MCF 10A (cell line): ENCODE measurements at places on chromosomes 6 and 20. TPM values are rescaled to one million over a fixed set of nuclear protein-coding genes. Genes with fewer than 3 reads are reported as not detected.

GRCh38 chr6:70216767-70217166 is 86.1 kb downstream of the COL9A1 start:
- no peaks in the 10 kb centered on the region for H3K36me3 ChIP-seq
- H3K27me3 ChIP-seq, result peaks cover 100% of the 10 kb centered on the region
- H3K4me1 ChIP-seq, result no peaks in the 10 kb centered on the region
- DNase-seq, result no peak
- H3K27ac ChIP-seq, result no peak overlapping the region

- no peak overlapping the region for H3K4me3 ChIP-seq
- H3K27me3 ChIP-seq, result no peaks in the 10 kb centered on the region
- no peaks in the 10 kb centered on the region for H3K36me3 ChIP-seq
- no peak overlapping the region for H3K27ac ChIP-seq
- H3K4me1 ChIP-seq, result no peaks in the 10 kb centered on the region
- no peak for DNase-seq
These were observed 14.0 kb upstream of the GMPR start for GRCh38 chr6:16224409-16224808.

- peaks cover 7% of the 10 kb centered on the region for H3K4me1 ChIP-seq
- DNase-seq, result no peak
- H3K27ac ChIP-seq, result no peak overlapping the region
- H3K36me3 ChIP-seq, result no peaks in the 10 kb centered on the region
These were observed 46.1 kb downstream of the FAM50B start for GRCh38 chr6:3895312-3895653.

- H3K27me3 ChIP-seq, result peaks cover 37% of the 10 kb centered on the region
- no peak for DNase-seq
- H3K4me1 ChIP-seq, result no peaks in the 10 kb centered on the region
- no peak overlapping the region for H3K4me3 ChIP-seq
- H3K27ac ChIP-seq, result no peak overlapping the region
These were observed 4.0 kb upstream of the BPI start for GRCh38 chr20:38299963-38300362.

DNA sequence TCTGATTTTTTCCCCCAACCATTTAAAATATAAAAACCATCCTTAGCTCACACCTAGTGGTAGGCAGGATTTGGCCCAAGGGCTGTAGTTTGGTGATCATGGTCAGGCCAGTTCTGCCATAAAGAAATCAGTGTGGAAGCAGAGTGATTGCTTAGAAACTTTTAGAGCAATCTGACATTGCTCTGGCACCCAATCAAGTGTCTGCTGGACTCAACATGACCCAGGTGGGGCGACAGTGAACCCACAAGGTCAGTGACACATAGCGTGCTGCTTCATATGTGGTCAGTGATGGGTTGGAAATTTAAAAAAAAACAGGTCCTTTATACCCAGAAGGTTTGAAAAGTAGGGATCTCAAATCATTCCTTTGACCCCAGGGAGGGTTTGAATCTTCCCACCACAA is 107.9 kb downstream of the BANF2 start:
- no peak overlapping the region for H3K4me3 ChIP-seq
- no peak overlapping the region for H3K27ac ChIP-seq
- H3K27me3 ChIP-seq, result no peaks in the 10 kb centered on the region
- no peaks in the 10 kb centered on the region for H3K36me3 ChIP-seq
- H3K4me1 ChIP-seq, result peaks cover 7% of the 10 kb centered on the region

GRCh38 chr6:3039384-3039783 is 28.9 kb upstream of the RIPK1 start:
- DNase-seq, result no peak
- H3K27ac ChIP-seq, result no peak overlapping the region
- no peak overlapping the region for H3K4me3 ChIP-seq
- peaks cover 5% of the 10 kb centered on the region for H3K36me3 ChIP-seq

DNA sequence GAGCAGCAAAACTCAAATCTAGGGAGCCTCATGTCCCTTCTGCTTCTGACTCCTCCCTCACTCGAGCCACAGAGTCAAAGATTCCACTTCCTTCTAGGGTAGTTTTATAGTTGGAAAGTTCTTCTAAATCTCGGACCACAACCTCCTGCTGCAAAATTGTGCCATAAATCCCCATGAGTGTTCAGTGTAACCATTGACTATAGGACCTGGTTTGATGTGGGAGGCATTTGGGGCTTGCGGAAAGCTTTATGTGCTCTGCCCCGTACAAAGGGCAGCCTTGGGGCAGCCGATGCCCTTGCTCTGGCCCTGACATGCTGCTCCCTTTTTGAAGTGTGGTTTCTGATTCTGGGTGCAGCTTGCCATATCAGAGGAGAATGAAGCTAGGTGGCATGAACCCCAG is 43.6 kb upstream of the IER3 start:
- H3K36me3 ChIP-seq, result no peaks in the 10 kb centered on the region
- H3K4me3 ChIP-seq, result no peak overlapping the region
- no peak overlapping the region for H3K27ac ChIP-seq
- H3K27me3 ChIP-seq, result no peaks in the 10 kb centered on the region

DNA sequence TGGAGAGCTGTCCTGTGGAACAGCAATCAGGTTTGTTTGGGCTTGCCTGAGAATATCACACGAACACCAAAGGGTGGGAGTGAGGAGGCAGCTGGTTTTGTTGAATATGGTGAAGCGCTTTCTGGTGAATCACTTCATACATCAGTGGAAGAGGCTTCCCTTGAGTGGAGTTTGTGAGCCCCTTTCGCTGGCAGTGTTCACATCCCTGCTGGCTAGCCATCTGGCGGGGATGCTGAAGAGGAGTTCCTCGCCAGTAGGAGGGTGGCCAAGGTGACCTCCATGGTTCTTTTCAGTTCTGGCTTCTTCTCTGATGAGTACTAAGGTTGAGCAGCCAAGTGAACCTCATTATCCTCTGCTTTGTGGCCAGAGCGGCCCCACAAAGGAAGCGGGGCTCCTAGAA is 37.7 kb upstream of the RNF8 start:
- peaks cover 21% of the 10 kb centered on the region for H3K36me3 ChIP-seq
- H3K27me3 ChIP-seq, result no peaks in the 10 kb centered on the region
- H3K4me3 ChIP-seq, result no peak overlapping the region
- no peaks in the 10 kb centered on the region for H3K4me1 ChIP-seq

Gene TCP11
- total RNA-seq, result not detected in 2 replicates

Gene COL12A1
- 110 and 136 TPM in 2 replicates for total RNA-seq

Gene TOX2
- 2.4 and 2.7 TPM in 2 replicates for total RNA-seq
